ENCODE measurements at places on chromosomes 7 and 10.

DNA sequence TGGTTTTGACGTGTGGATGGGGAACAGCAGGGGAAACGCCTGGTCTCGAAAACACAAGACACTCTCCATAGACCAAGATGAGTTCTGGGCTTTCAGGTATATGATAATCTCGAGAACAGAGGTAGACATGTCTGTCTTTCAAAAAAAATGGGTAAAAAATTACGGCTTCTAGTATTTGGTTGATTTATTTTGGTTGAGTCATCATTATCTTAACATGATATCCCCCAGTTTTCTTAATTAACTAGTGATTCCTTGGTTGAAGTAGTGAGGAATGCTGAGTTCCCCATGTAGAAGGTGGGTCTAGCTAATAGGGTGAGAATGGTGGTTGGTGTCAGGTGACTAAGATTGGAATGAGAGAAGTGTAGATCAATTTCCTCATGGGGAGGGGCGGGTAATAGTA is 10.7 kb downstream of the LIPM start:
- DNase-seq, result no peak

DNA sequence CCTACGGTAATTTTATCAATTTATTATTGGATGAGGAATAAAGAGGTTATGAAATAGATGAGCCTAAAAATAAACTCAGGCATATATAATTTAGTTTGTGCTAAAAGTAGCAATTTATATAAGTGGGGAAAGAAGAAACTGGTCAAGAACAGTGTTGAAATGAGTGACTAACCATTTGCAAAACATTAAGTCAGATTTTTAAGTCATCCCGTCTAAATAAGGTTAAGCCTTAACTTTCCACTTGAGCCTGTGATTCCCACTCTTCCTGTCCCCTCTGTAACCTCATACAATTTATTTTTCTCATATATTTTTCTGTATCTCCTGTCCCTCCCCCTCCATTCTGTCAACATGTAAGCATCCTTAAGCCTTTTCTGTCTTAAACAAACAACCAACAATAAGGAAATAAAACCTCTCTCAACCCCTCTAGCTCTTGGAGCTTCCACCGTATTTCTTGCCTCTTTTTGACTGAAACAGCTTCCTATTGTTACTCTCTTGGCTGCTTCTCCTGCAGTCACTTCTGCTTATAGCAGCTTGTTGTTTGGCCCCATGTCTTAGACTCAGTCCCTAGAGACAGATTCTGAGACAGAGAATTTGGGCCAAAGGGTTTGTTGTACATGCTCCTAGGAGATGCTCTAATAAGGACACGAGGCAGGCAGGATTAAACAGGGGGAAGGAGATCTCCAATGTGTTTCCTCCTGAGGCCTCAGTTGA is 109.7 kb downstream of the GNAI1 start:
- no peak for DNase-seq

GRCh38 chr10:117946525-117947070 is 100.1 kb downstream of the RAB11FIP2 start:
- no peak for DNase-seq

- DNase-seq, result peak; percentile 24
These were observed 6.0 kb downstream of the MBLAC1 start for GRCh38 chr7:100132697-100133151.

DNA sequence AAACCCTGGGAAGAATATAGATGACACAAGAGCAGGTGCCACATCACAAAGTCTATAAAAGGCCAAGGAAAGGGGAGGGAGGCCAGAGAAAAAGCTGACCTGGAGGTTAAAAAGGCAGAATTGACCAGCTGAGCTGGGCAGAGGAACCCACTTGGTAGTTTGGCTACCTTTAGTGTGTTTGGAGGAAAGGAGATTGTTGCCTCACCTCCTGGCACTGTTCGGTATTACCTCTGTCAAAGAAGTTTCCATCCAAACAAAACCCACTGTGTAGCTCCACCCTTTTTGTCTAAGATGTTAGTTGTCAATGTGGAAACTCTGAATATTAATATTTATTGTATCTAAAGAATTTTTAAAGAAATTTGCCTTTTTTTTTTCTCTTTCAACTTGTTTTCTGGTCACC is 23.4 kb downstream of the ENTPD7 start:
- DNase-seq, result no peak

Data from stimulated activated CD8-positive, alpha-beta memory T cell treated with anti-CD3 and anti-CD28 coated beads, Interleukin-7, amount 100 ng/mL, for 1 hour (primary cell).